Activated CD4-positive, alpha-beta T cell treated with anti-CD3 and anti-CD28 coated beads for 24 hours (primary cell): ENCODE measurements at places on chromosomes 13 and 19.

GRCh38 chr13:93550236-93550635 is 323.6 kb downstream of the GPC6 start:
- DNase-seq, result no peak

GRCh38 chr19:33193865-33194362 is at the start of gene LRP3:
TSS of gene LRP3 (plus strand) at chr19:33194330. CDS start at chr19:33194786, 456 bp downstream.
- no peak for DNase-seq

DNA sequence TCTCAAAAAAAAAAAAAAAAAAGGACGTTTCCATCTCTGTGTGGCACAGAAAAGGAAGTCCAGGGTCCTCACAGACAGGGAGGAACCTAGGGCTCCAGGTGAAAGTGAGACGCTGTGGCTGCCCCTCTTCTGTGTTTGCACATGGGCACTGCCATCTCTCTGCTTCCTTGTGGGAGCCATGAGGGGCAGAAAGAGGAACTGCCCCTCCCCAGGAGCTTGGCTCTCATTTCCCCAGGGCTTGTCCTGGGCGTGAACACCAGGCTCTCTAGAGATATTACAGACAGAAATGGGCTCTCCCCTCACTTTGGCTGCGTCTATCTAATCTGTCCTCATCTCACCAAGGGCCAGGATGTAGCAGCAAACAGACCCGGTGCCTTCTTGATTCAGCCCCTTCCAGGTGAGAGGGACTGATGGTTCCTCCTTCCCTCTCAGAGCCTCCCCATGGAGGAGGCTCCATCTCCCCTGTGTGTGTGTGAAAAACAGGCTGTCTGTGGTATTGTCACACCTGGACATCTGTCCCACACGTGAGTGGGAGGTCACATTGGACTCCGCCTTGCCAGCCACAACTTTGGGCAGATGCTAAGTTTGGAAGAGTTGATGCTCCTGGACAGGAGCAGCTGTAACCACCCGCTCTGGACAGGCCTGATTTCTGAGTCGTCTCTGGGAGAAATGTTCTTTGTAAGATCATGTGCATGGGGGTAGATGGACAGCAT is 840 bp upstream of the LILRA4 start:
- no peak for DNase-seq

DNA sequence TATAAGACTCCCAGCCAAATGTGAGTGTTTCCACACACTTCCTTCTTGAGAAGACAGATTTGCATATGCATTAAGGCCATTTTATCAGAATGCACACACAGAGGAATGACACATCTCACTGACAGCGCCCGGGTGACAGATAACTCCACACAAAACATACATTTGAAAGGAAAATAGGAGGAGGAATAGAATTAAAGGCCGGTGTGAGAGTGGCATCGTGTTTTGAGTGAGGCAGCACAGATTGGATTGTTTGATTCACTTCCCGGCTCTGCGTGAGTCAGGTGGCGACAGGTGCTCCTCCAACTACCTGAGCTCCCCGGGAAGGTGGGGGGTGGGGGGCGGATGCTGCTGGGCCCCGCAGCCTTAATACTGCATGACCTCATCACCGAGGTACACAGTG is 429.0 kb downstream of the TSHZ3 start:
- DNase-seq, result no peak

DNA sequence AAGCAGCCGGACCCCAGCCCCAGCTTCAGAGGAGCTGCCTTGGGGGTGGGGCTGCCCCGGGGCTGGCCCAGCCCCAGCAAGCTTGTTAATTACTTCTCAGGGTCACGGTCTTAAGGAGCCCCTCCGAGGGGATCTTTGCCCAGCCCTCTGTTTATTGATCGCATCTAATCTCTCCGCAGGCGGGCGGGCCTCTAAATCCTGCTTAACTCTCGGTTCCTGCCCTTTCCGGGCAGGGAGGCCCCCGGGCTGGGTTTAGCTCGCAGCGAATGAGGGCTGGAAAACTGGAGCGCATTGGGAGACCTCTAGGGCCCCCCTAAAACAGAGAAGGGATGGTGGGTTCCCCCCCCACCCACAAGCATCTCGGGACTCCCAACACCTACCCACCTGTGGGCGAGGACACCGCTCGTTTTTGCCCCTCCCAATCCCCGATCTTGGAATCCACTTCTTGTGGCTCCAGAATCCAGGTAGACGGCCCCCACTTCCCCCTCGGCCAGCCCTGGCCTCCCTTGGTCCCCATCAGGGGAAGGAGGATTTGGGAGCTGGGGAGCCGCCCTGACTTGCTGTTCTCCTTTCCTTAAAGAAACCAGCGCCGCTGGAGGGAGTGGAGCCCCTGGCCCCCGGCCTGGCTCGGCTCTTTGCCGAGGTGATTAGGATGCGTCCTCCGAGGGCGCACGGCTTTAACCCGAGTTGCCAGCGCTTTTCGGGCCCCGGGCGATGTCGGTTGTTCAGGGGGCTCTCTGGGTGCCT is 59.5 kb upstream of the ADGRL1 start:
- DNase-seq, result no peak

DNA sequence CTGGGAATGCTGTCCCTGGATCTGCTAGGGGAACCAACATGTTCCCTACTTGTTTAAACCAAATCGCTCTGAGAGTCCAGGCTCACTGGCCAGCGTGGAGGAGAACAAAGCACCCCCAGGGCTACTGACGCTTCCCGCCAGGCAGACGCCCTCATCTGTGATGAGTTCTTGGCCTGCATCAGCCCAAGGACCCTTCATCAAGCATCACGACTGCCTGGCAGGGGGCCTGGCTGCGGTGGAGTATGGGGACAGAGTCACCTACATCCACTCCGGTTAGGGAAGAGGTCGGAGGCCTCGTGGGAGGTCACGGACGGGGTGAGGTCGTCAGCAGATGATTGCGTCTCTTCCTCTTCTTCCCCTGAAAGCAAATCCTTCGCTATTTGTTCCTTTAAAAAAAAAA is 17.7 kb downstream of the MIER2 start:
- DNase-seq, result no peak
